ENCODE measurements at places on chromosomes 1 and 21. TPM values are rescaled to one million over a fixed set of nuclear protein-coding genes. Genes with fewer than 3 reads are reported as not detected.

Gene RTCA
- total RNA-seq: 28.7 TPM

Gene KRTAP8-1
- total RNA-seq: not detected

Gene BACE2
- 39.1 TPM for total RNA-seq

Gene CYP4Z1
- total RNA-seq: 1.0 TPM

Gene GPR153
- total RNA-seq: 4.7 TPM

Gene TRNP1
- under 0.01 TPM for total RNA-seq

Gene LCE1B
- not detected for total RNA-seq

Gene TDRD5
- under 0.01 TPM for total RNA-seq

Gene CELA3B
- not detected for total RNA-seq

Gene MAD2L2
- total RNA-seq: 19.8 TPM

Gene CFAP74
- total RNA-seq: under 0.01 TPM

Gene NPR1
- 11.5 TPM for total RNA-seq

Gene CRNN
- not detected for total RNA-seq

Gene DOCK7
- total RNA-seq: 68.4 TPM

Gene CLEC20A
- total RNA-seq: not detected

Gene NPL
- total RNA-seq: 47.5 TPM

Gene PLK3
- total RNA-seq: 6.8 TPM

Gene AKNAD1
- under 0.01 TPM for total RNA-seq

Gene CYP4B1
- not detected for total RNA-seq

Gene C1orf94
- total RNA-seq: not detected

Gene ARHGAP29
- total RNA-seq: 39.1 TPM

Gene NBPF6
- total RNA-seq: not detected

Gene SGIP1
- total RNA-seq: 0.52 TPM

Gene ALPL
- total RNA-seq: 1.0 TPM

Gene CSF3R
- total RNA-seq: 3.7 TPM

Gene GUCA2A
- not detected for total RNA-seq

Gene CCT3
- total RNA-seq: 293 TPM

Gene AMY1A
- not detected for total RNA-seq

Gene PDC
- total RNA-seq: not detected

Gene HSD3B1
- not detected for total RNA-seq

Gene RHBDL2
- 0.52 TPM for total RNA-seq

Gene AMY2A
- total RNA-seq: not detected

Gene TMPRSS3
- not detected for total RNA-seq

Gene SLC9A1
- 1.6 TPM for total RNA-seq

Gene LRRC3
- 0.52 TPM for total RNA-seq

Gene FCGR3B
- 2.6 TPM for total RNA-seq

Gene ATP6V0B
- total RNA-seq: 73.1 TPM

Gene IGSF3
- total RNA-seq: 28.7 TPM

Gene CELSR2
- 1.6 TPM for total RNA-seq

Data from skeletal muscle tissue (tissue), 5 donors.